ENCODE measurements at places on chromosomes 5 and 9.

DNA sequence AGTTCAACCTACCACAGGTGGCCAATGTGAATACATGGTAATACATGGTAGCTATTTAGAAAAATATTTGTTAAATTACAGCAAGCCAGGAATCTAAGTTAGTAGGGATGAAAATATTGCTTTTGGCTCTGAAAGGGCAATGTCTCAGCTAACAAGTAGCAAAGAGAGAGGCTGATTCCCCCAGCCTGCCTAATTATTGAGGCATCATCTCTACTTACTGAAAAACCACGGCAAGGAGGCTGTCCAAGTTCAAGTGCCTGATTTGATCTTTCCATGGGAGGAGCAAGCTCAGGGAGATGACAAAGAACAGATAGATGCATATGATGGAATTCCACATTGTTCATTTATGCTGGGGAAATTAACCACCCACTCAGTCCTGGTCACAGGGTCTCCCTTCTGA is 28.7 kb upstream of the UBTD2 start:
- no peak for DNase-seq

GRCh38 chr5:362978-363765 is 41.7 kb downstream of the AHRR start:
- DNase-seq: no peak

DNA sequence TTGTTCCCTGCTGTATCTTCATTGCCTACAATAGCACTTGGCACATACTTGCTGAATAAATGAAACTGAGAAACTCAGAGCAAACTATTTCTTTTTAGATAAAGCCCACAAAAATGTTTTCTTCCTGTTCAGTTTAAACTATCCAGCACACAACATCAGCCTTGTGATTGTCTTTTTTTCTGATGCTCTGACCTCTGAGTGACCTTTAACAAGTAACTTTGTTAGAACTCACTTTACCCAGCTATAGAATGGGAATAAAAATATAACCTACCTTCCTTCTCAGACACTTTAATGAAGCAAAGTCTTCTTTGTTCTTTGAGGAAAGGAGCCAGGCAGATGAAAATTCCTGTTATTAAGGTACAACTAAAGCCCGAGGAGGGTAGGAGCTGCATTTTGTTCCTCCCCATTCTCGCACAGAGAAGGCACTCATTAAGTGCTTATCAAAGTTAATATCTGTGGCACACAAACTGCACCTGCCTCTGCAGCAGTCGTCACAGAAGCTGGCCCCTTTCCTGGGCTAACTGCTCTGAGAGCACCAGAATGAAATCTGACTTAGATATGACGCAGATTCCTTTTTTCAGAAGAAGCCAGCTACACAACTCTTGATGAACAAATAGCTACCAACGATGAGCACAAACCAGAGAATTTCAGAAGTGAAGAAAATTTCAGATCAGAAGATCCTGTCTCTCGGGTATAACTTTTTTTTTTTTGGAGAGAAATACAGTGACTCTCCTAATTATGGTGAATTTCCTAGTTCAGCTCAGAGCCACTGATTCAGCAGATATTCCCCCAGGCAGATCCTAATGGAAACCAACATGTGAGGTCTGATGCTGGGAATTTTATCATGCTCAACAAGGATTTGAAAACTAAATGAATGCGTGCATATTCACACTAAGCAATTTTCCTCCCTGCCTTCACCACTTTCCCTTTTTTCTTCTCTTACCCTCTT is 31.0 kb upstream of the NR3C1 start:
- peak; percentile 31 for DNase-seq

- DNase-seq: no peak
Measured at GRCh38 chr9:136656795-136657611, 5.7 kb upstream of the EGFL7 start.

DNA sequence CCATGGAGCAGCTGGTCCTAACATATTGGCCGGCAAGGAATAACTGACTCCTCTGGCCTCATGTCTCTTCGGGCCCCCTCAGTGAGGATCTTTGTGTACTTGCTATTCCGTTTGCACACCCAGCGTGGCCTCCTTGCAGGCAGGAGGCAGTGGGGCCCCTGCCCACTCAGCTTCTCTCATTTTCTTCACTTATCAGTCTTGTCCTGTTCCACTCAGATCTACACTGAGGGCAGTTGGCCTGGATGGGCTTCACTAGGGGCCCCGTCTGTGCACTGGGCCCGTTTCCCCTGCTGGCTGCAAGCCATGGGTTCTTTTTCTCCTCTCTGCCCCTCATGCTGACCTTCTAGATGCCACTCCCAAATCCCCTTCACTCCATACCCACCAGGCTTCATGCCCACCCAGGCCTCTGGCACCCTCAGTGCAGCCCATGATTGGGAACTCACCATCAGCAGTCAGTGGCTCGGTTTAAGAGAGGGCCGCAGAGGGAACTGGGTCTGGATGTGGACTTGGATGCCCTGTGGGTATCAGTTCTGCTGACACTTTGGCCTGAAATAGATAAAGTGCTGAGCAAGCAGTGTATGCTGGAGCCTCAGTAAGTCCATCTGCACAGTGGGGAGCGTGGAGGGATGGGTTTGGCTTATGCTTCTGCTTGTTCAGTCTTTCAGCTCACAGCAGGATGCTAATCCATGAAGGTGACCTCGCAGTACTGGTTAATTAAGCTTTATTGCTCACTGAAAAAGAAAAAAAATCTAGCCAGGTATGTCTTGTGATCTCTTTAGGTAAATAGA is 57.9 kb downstream of the ERBIN start:
- DNase-seq: no peak

GRCh38 chr5:55316837-55317236 is 9.0 kb downstream of the MTREX start:
- DNase-seq: no peak

Measured in stimulated activated CD4-positive, alpha-beta T cell treated with anti-CD3 and anti-CD28 coated beads, Interleukin-12 subunit alpha, Interleukin-12 subunit beta, amount 100 ng/mL, for 4 hours (primary cell).